Stimulated activated CD8-positive, alpha-beta memory T cell treated with anti-CD3 and anti-CD28 coated beads, Interleukin-7, amount 100 ng/mL, for 1 hour (primary cell): ENCODE measurements at places on chromosomes 5 and 9.

- no peak for DNase-seq
Observed at GRCh38 chr5:111641533-111642233, 115.3 kb downstream of the NREP start.

- peak; percentile 12 for DNase-seq
Observed at GRCh38 chr5:50711280-50711679, 44.8 kb downstream of the PARP8 start.

- no peak for DNase-seq
Observed at GRCh38 chr5:168753691-168754254, 174.6 kb upstream of the PANK3 start.

GRCh38 chr5:75546830-75547229 lies 35.1 kb downstream of the POLK start:
- no peak for DNase-seq

- no peak for DNase-seq
Observed at GRCh38 chr9:124456341-124457078, 6.3 kb downstream of the ADGRD2 start.

DNA sequence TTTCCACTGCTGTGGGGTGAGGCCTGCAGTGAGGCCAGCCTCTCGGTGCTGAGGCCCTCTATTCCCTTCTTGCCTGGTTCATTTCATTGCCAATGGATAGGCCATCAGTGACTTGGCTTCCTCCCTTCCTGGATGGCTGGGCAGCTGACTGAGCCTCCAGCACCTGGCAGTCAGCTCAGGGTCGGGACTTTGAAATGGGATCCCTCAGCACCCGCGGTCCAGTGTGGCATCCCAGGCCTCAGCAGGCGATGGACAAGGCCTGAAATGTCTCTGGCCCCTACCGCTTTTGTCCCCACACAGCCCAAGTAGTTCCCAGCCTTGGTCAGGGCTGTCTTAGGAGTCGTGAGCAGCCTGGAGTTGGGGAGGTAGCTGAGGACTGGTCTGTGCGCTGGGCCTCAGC lies 17.2 kb downstream of the NDST1 start:
- no peak for DNase-seq

- no peak for DNase-seq
Observed at GRCh38 chr5:138974227-138975063, 99.3 kb upstream of the LRRTM2 start.

DNA sequence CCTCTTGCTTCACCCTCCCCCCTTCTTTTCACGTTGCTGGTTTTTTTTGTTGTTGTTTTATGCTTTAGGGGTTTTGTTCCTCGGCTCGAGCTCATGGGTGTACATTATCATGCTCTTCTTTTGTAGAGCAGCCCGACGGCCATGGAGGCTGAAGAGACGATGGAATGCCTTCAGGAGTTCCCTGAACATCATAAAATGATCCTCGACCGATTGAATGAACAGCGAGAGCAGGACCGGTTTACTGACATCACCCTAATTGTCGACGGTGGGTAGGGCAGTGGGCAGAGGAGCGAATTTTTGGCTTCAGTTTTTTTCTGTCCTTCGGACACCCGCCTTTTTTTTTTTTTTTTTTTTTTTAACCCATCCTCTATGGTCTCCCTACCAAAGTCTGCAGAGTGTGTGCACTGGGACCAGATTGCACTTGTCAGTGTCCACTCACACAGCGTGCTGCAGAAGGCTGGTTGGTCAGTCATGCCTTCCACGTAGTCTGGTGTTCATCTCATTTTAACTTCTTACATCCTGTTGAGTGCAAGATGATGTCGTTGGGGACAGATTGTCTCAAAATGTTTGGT lies 1.3 kb downstream of the ZNF131 start:
- DNase-seq, result no peak

GRCh38 chr9:61665330-61665751 lies 475.5 kb downstream of the SPATA31A7 start:
- DNase-seq, result no peak

DNA sequence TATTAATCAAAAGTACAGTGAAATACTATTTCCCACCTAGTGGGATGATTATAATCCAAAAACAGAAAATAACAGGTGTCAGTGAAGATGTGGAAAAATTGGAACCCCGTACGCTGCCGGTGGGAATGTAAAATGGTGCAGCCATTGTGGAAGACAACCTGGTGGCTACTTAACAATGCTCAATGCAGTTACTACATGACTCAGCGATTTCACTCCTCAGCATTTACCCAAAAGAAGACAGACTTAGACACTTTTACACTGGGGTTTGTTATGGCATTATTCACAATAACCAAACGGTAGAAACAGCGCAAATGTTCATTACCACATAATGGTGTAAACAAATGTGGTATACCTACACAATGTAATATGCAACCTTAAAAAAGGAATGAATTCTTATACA lies 23.9 kb downstream of the SECISBP2 start:
- no peak for DNase-seq
